ENCODE measurements at places on chromosomes 12 and 14.

- no peak for DNase-seq
These were observed 5.1 kb upstream of the MED13L start for GRCh38 chr12:116282371-116283286.

- DNase-seq: no peak
These were observed 686 bp downstream of the B4GALNT1 start for GRCh38 chr12:57632073-57632957.

DNA sequence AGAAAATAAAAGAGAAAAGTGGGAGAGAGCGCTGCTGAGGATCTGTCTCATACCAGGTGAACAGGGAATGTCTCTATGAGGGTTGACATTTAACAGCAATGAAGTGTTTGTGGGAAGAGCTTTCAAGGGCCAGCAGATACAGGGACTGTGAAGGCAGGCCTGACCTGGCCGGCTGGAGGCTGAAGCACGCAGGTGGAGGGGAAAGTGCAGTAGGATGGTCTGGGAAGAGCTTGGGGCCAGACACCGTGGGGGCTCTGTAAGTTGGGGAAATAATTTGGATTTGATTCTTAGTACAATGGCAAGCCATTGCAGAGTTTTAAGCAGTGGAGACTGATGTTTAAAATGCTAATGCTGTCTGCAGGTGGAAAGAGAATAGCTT, 23.8 kb upstream of the DHRS2 start:
- no peak for DNase-seq

GRCh38 chr12:80761838-80762237, 45.1 kb downstream of the MYF5 start:
- DNase-seq: no peak

- DNase-seq: no peak
These were observed 249.9 kb upstream of the FLRT2 start for GRCh38 chr14:85280074-85280473.

GRCh38 chr12:113673458-113674238, 202.0 kb upstream of the LHX5 start:
- no peak for DNase-seq

DNA sequence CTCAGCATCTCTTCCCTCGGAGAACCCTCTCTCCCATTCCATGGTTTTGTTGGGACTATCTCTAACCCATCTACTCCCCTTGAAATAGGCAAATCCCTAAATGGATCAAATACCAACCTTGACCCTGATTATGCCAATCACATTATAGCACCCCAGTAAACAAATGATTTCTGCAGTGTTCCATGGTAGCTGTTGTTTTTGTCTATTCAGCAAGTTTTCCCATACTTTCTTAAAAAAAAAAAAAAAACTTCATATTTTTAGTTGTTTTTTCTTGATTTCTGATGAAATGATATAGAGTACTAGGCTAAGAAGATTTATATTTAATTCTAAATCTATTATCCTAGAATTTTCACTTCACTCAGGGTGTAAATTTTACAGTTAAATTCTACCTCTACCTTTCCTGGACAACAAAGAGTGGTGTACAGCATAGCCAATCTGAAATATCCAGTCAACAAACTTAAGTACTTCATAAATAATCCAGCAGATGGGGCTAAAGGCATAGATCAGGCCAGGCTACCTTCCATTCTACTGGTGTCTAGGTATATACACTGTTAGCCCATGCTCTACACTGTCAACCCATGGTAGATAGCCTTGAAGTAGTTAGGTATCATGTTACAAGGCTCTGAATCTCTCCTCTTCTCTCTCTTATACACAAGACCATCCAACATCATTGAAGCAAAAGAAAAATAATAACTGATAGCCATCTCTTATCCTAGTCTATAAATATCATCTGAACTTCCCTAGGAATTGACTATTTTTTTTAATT, 82.2 kb downstream of the PLEKHG7 start:
- DNase-seq: no peak

DNA sequence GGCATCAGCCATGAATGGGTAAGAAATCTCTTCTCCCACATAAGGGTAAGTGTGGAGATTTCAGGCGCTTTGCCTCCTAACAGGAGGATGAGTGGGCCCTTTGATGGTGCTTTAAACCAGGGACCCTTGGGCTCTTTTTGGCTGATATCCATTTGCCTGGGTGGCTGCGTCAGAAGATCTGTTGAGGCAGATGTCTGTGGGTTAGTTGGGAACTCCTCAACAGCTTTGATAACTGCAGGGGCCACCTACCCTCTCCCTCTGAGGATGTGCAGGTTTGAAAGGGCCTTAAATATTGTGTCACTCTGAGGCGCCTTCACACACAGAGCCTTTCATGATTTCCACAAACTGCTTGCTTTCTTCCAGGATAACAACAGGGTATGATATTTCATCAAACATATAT, 210.7 kb downstream of the PPM1H start:
- no peak for DNase-seq

GRCh38 chr12:81888961-81889360, 129.8 kb upstream of the PPFIA2 start:
- DNase-seq: no peak

GRCh38 chr14:36591482-36591881, 9.1 kb upstream of the NKX2-8 start:
- no peak for DNase-seq

DNA sequence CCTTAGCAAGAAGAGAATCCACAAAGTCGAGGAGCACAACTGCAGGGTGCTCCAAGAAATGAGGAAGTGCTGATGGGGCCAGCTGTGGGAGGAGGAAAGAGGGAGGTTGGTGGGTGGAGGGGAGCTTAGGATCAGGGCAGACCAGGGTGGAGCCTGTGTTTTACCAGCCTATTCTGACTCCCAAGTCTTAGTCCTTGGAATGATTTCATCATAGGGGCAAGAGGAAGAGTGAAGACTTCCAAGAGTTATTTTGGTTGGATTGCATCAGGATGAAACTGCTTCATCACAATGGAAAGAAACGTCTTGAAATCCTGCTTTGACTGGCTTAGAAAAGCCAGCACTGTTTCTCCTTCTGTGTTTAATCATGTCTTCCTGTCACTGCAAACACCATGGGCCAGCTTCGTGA, 194.0 kb downstream of the DPF3 start:
- DNase-seq: no peak

- no peak for DNase-seq
These were observed 74.8 kb downstream of the KIF21A start for GRCh38 chr12:39368096-39368495.

DNA sequence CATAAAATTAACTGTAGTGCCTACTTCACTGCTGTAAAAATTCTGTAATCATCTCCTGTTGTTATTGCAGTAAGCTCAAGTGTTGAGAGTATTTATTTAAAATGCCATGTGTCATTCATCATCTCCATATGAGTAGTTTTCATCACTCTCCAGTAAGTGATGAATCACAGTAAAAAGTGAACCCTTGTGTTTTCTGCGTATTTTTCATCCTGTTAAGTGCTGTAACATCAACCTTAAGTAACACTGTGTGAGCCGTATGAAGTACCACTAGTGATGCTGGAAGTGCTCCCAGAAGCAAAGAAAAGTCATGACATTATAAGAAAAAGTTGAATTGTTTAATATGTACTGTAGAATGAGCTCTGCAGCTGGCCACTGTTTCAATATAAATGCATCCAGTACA, 55.4 kb downstream of the SLCO1B3 start:
- no peak for DNase-seq

- no peak for DNase-seq
These were observed 111.3 kb downstream of the KIF26A start for GRCh38 chr14:104249706-104250105.

- DNase-seq: no peak
These were observed 8.2 kb downstream of the BCL11B start for GRCh38 chr14:99263564-99264330.

DNA sequence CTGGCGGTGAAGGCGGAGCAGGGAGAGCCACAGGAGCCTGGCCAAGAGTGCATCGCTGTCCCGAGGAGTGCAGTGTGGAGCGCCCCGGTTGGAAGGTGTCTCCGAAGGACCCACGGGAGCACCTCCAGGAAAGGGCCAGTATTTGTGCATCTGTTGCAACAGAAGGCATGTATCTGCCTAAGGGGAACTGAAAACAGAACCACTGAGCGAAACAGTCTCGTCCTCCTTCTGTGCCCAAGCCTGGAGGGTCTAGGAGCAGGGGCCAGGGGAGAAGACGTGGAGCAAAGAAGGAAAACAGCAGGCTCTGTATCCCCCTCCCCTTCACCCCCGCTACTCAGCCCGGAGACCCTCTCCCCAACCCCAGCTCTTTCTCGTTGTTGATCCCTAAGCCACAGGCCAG, 5.3 kb upstream of the LRRC10 start:
- DNase-seq: no peak

- no peak for DNase-seq
These were observed 197.4 kb upstream of the GARIN6 start for GRCh38 chr12:99450036-99450630.
